ENCODE measurements at places on chromosomes 7 and 10. TPM values are rescaled to one million over a fixed set of nuclear protein-coding genes. Genes with fewer than 3 reads are reported as not detected.

The GJC3 gene
- total RNA-seq: 3.0 TPM

GRCh38 chr10:114043532-114044246, at the start of gene ADRB1:
Gene ADRB1 (plus strand): TSS chr10:114043866. CDS start chr10:114044133, 267 bp downstream.
- H3K4me1 ChIP-seq: no peaks in the 10 kb centered on the region
- no peak for DNase-seq
- H3K27ac ChIP-seq: no peak within 1 kb of the TSS
- peaks cover 12% of the 10 kb centered on the region for H3K36me3 ChIP-seq
- H3K27me3 ChIP-seq: peaks cover 43% of the 10 kb centered on the region
- peak within 1 kb of the TSS; percentile 60 for H3K4me3 ChIP-seq

DNA sequence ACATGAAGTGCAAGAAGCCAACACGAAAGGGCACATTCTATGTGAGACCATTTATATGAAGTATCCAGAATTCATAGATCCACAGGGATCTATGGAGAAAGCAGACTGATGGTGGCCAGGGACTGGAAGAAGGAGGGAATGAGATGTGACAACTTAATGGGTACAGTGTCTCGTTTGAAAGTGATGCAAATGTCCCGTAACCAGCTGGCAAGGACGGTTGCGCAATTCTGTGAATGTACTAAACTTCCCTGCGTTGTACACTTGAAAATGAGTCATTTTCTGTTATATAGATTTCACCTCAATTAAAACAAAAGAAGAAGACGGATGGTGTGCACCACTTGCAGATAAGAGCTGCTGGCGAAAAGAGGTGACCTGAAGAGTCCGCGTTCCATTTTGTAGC, 861.1 kb downstream of the TYW1 start:
- no peaks in the 10 kb centered on the region for H3K27me3 ChIP-seq
- DNase-seq: no peak
- H3K36me3 ChIP-seq: no peaks in the 10 kb centered on the region
- no peak overlapping the region for H3K4me3 ChIP-seq

DNA sequence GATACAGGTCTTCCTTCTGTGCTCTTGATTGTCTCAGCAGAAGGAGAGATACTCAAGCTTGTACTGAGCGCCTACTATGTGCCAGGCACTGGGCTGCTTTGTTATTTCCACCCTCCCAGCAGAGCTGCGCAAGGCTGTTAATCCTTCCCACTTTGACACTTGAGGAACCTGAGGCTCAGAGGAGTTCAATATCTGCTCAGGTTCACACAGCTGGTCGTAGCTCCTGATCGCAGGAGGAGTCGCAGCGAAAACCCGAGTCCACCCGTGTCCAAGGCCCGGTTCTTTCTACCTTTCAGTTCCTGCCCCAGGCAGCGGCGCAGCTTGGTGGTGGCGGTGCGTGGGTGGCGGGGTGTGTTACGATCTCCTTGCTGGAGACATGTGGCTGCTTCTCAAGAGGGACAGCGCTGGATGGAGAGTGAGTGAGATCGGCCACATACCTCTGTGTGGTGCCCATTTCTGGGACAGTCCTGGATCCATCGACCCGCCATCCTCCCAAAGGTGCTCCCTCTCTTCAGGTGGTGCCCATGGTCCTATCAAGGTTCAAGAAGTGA, 26.5 kb upstream of the SAMD8 start:
- H3K36me3 ChIP-seq: no peaks in the 10 kb centered on the region
- no peak for DNase-seq
- H3K4me1 ChIP-seq: peaks cover 3% of the 10 kb centered on the region
- H3K27ac ChIP-seq: no peak overlapping the region
- H3K27me3 ChIP-seq: no peaks in the 10 kb centered on the region

DNA sequence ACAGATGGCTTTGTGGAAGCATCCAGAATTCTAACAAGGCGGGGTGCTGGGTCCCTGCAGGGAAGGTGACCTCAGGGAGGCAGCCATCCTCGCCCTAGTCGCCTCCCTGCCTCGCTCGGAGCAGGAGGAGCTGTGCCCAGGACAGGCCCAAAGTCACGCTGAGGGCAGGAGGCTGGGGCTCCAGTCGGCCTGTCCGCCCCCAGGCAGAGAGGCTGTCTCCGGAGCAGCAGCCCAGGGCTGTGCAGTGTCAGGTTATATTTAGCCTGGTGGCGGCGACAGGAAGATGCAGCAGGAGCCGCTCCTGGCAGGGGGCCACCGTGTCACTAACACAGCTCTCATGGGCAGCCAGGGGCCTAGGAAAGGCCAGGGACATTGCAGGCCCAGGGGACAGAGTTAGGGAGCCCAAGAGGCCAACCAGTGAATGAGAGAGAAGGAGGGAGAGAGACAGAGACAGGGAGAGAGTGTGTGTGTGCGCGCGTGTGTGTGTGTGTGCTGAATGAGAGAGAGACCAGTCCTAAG, 13.5 kb downstream of the KCNH2 start:
- H3K4me3 ChIP-seq: no peak overlapping the region
- peaks cover 10% of the 10 kb centered on the region for H3K4me1 ChIP-seq
- no peak for DNase-seq
- no peak overlapping the region for H3K27ac ChIP-seq
